ENCODE measurements at places on chromosomes 5 and 9.

DNA sequence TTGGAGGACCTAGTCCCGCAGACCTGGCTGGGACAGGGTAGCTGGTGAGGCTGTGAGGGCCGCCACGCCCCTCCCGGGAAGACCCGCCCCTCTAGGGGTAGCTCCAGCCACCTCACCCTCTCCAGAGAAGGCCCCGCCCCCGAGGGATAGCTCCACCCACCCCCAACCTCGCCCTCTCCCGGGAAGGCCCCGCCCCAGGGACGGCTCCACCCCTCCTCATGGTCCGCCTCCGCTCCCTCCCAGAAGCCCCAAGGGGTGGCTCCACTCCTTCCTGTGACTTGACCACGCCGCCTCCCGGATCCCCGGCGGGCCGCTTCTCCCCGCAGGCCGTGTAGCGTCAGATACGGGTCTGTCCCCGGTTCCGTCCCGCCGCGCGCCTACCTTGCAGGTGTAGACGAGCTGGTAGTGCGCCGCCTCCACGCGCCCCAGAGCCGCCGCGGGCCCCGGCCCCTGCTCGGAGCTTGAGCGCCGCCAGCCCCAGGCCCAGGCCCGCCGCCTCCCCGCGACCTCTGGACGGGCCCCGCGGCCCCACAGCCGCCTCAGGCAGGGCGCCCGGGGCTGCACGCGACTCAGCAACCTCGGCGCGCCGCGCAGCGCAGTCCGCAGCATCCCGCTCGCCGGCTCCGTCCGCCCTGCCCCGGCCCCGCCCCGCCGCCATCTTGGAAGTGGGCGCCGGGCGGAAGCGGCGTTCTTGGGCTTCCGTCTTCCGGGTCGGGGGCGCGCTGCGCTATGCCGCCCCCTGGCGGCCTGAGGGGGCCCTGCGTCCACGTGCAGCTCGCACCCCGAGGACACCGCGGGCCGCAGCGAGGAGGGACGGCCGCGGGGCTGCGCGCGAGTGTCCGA lies at the start of gene DNLZ:
Gene DNLZ (minus strand): TSS at position 639 of the 843 bp plus-strand sequence. CDS start 30 bp downstream, at position 609.
- peak; percentile 87 for DNase-seq

GRCh38 chr5:142659405-142659804 lies 26.5 kb downstream of the FGF1 start:
- no peak for DNase-seq

- no peak for DNase-seq
Observed at GRCh38 chr5:176817369-176817840, 7.0 kb downstream of the UNC5A start.

DNA sequence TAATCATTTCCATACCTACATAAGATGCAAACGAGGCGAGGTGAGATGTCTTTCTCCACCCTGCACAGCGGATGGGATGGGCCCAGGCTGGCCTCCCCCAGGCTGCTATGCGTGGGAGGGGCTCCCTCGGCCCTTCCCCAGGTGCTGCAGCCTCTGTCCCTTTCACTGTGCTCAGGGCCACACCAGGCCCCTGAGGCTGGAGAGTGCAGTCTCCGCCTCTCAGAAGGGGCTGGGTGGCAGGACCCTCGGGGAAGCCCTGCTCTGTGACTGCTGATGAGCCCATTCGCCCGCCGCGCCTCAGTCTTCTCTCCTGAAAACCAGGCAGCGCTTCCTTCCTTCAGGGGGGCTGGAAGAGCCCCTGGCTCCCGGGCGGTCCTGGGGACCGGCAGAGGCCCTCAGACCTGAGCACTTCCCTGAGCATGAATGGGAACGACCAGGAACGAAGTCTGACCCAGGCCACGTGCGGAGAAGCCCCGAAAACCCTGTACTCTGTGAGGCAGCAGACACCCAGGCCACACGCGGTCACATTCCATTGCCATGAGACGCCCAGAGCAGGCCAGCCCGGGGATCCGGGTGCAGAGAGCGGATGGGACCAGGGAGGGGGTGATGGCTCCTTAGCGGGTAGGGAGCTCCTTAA lies 21.9 kb upstream of the NOTCH1 start:
- no peak for DNase-seq

- no peak for DNase-seq
Observed at GRCh38 chr9:125397736-125398135, 136.1 kb downstream of the GAPVD1 start.
